Right renal pelvis (tissue), 4 donors: ENCODE measurements at places on chromosomes 2 and 18. TPM values are rescaled to one million over a fixed set of nuclear protein-coding genes. Genes with fewer than 3 reads are reported as not detected.

The BMP10 gene
- not detected for polyA plus RNA-seq

The ABCG5 gene
- 0.42 TPM for polyA plus RNA-seq

The RIT2 gene
- polyA plus RNA-seq, result not detected

The DSG4 gene
- polyA plus RNA-seq, result 0.09 TPM

The SLC4A3 gene
- polyA plus RNA-seq, result 9.7 TPM

The NEU2 gene
- polyA plus RNA-seq, result not detected

The HAAO gene
- polyA plus RNA-seq, result 38.0 TPM

The POTEC gene
- polyA plus RNA-seq, result not detected

GRCh38 chr2:187916799-187917198 lies 362.6 kb upstream of the TFPI start:
- no peak for DNase-seq

DNA sequence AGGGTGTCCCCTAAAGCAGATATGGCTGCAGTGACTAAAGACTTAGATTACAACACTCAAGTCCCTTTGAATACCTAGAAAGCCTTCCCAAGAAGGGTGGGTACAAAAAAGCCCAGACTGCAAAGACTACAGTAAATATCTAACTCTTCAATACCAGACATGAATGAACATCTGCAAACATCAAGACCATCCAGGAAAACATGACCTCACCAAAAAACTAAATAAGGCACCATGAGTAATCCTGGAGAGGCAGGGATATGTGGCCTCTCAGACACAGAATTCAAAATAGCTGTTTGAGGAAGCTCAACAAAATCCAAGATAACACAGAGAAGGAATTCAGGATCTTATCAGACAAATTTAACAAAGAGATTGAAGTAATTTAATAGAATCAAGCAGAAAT lies 138.2 kb upstream of the OTOS start:
- no peak for DNase-seq

DNA sequence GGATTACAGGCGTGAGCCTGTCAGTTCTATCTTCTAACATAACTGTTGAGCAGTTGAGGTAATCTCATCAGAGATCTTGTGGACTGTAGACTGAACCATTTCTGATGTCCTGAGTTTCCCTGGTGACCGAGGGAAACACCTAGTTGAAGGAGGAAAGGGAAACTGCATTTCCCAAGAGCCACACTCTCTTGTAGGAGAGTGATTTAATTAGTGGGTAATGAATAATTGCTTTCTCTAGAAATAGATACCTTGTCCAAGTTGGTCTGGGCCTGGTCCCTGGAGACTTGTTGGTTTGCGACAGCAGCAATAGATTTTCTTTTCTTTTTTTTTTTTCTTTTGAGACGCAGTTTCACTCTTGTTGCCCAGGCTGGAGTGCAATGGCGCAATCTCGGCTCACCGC lies 7.4 kb downstream of the TTLL4 start:
- DNase-seq, result no peak

DNA sequence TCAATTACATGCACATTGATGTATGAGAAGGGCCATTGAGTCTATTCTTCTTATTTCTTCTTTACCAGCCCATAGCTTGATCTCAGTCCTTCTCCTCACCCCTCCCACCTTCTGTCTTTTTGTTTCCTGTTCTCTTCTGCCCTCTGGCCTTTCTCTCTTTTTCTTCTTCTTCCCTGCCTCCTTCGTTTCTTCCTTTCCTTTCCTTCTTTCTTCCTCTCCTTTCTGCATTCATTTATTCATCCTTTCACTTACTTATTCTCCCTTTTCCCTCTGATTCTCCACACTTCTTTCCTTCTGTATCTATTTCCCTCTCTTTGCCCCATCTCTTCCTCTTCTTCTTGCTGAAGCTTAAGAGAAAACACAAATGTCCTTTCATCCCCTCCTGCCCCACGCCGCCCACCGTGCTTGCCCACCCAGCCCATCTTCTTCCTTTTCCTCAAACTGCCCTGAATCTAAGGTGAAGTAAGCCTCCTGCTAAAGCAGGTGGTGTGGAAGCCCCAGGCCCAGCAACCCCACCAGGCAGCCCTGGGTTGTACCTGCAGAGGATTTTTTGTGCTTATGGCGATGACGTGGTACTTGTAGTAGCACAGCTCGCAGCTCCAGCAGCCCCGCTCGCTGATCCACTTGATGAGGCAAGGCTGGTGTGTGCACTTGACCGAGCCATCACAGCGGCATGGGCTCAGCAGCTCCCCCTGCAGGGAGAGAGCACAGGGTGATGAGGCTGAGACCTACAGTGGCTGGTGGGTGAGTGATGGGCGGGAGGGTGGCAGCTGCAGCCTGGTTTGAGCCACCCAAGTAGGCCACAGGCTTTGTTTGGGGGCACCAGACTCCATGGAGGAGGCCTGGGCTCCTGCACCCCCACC lies 89.0 kb downstream of the MARCHF4 start:
- DNase-seq, result no peak

GRCh38 chr2:39689876-39690275 lies 24.2 kb downstream of the TMEM178A start:
- no peak for DNase-seq

GRCh38 chr2:26460613-26461031 lies 17.3 kb downstream of the OTOF start:
- DNase-seq, result no peak

- DNase-seq, result no peak
These were observed 110.9 kb downstream of the BCL2 start for GRCh38 chr18:63208676-63209075.

DNA sequence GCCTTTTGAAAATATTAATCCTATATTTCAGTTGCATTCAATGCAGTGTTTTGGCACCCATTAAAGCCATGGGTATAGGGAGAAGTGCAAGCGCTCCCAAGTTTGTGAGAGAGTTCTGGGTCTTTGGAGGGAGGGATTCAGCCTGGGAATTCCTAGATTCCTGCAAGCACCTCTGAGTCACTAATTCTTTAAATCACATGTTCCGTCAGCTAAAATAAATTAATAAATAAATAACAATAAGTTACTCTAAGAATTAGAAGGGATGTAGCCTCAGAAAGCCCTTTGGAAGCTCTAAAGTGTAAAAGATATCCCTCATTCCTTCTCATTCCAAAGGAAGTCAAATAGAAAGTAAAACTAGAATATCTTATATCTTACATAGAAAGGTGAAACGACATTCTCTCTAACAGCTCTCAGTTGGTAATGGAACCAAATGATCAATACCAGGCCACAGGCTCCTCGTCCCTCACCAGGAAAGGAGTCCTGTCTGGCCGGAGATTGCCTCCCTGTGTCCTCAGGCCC lies 222.4 kb upstream of the RBBP8 start:
- no peak for DNase-seq

DNA sequence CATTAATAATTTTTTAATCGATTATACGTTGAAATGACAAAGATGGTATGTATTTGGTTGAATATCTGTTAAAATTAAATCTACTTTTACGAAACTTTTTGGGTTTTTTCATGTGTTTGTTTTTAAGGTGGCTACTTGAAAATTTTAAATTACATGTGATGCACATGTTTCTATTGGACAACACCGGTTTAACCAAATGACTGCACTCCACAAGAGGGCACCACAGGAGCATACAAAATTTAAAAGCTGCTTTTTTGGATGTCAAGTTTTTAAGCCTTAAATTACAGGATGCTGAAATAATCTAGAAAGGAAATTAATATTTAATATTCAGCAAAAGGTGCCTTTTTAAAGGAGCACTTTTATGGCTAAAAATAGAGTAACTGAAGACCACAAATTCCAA lies 98.7 kb downstream of the ACVR1 start:
- DNase-seq, result peak; percentile 38

DNA sequence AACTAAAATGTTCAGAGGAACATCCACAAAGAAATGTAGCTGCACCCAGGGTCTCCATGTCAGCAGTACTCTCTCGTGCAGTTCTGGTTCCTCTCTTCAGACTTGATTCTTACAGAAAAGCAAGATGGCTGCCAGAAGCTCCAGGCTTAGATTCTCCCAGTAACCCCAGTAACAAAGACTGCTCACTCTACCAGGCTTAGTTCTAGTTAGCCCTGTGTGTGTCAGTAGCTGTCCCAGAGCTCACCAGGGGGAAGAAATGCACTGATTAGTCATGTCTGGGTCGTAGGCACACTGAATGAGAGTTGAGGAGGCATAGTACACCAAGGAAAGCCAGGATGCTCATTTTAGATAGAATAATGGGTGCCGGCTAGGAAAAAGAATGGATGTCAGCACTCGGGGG lies 395.0 kb upstream of the NRP2 start:
- DNase-seq, result no peak

- DNase-seq, result no peak
These were observed 113.9 kb downstream of the USP34 start for GRCh38 chr2:61356958-61357350.

- no peak for DNase-seq
These were observed 60.3 kb upstream of the SP3 start for GRCh38 chr2:174025271-174026121.

GRCh38 chr2:66202586-66202985 lies 232.3 kb upstream of the MEIS1 start:
- DNase-seq, result no peak

DNA sequence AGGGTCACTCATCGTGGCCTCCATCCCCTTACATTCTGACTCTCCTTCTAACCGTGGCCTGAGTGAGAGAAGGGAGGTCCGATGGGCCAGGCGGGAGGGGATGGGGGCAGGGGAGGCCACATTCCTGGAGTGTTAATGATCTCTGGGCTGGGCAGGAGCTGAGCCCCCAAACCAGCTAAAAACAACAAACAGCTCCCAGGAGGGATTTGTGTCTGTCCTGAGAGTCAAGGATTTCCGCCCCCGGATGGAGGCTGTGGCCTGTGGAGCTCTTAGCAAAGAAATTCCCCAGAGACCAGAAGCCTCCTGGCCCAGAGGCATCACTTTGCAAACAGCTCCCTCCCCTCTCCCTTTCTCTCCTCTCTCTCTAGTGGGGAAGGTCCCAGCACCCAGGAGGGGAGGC lies 23.5 kb downstream of the EMX1 start:
- no peak for DNase-seq

DNA sequence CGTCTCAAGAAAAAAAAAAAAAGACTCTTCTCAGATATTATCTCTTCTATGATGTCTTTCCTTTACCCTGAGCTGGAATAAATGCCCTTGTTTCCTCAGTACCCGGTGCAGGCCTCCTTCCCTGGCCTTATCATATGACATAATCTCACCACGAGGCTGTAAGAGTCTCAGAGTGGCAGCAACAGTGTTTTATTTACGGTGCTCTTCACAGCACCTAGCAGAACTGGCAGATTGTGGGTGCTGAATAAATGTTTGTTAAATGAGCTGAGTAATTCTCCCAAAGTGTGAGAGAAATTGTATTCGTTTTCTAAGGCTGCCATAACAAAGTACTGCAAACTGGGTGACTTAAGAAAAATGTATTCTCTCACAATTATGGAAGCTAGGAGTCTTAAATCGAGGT lies 82.8 kb upstream of the CD28 start:
- DNase-seq, result no peak
